ENCODE measurements at places on chromosomes 6 and 20. TPM values are rescaled to one million over a fixed set of nuclear protein-coding genes. Genes with fewer than 3 reads are reported as not detected.

ZNF322 gene
- 11.1 TPM for total RNA-seq

TXLNB gene
- 0.63 TPM for total RNA-seq

ELOVL4 gene
- total RNA-seq: 0.31 TPM

BPIFB6 gene
- not detected for total RNA-seq

RAB44 gene
- total RNA-seq: not detected

MEP1A gene
- total RNA-seq: not detected

BCAS1 gene
- total RNA-seq: 0.05 TPM

RAET1L gene
- not detected for total RNA-seq

FITM2 gene
- total RNA-seq: 4.1 TPM

SLC22A2 gene
- not detected for total RNA-seq

TFAP2B gene
- total RNA-seq: not detected

GHRH gene
- total RNA-seq: not detected

SLC35D3 gene
- not detected for total RNA-seq

ROS1 gene
- not detected for total RNA-seq

GUCA1A gene
- total RNA-seq: not detected

GJA10 gene
- 0.25 TPM for total RNA-seq

SH3BGRL2 gene
- 0.25 TPM for total RNA-seq

PTP4A1 gene
- 56.0 TPM for total RNA-seq

L3MBTL1 gene
- total RNA-seq: 9.3 TPM

CENPQ gene
- total RNA-seq: 14.0 TPM

SLC22A3 gene
- total RNA-seq: not detected

XRN2 gene
- 72.6 TPM for total RNA-seq

WFDC10A gene
- not detected for total RNA-seq

HTR1E gene
- not detected for total RNA-seq

CTAGE9 gene
- total RNA-seq: not detected

PDE7B gene
- 2.0 TPM for total RNA-seq

RRAGD gene
- total RNA-seq: 10.8 TPM

TMEM74B gene
- total RNA-seq: 0.79 TPM

SUMO4 gene
- total RNA-seq: 7.4 TPM

ZBTB46 gene
- total RNA-seq: 0.10 TPM

PSORS1C2 gene
- total RNA-seq: not detected

All from activated naive CD4-positive, alpha-beta T cell treated with anti-CD3 and anti-CD28 coated beads, Interleukin-2, amount 10 ng/mL, durations not matched to agents 5 hours and 36 hours (primary cell).